ENCODE measurements at places on chromosomes 4 and X.

DNA sequence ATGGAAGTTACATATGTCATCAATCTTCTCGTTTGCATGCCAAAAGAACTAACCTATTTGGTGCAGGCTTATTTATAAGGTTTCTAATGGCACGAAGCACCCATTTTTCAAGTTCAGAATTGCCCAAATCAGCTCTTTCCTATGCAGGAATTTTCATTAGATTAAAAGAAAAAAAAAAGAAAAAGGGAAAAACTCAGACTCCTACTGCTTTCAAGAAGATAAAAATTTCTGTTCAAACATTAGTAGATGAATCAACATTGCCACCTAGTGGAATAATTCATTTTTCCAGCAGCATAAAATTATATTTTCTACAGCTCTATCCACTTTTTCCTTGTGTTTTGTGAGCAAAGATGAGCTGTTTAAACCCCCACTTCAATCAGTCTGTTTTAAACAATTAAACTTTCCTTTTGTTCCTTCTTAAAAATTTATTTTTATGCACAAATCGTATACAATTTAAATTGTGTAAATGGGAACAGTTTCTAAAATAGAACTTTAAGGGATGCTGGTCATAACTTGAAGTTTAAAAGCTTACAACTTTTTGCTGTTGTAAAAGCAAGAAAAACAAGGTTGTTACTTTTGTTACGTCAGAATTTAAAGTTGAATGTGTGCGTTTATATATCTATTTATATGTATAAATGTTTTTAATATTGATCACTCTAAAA is 309.9 kb downstream of the ARAP2 start:
- no peak for DNase-seq

DNA sequence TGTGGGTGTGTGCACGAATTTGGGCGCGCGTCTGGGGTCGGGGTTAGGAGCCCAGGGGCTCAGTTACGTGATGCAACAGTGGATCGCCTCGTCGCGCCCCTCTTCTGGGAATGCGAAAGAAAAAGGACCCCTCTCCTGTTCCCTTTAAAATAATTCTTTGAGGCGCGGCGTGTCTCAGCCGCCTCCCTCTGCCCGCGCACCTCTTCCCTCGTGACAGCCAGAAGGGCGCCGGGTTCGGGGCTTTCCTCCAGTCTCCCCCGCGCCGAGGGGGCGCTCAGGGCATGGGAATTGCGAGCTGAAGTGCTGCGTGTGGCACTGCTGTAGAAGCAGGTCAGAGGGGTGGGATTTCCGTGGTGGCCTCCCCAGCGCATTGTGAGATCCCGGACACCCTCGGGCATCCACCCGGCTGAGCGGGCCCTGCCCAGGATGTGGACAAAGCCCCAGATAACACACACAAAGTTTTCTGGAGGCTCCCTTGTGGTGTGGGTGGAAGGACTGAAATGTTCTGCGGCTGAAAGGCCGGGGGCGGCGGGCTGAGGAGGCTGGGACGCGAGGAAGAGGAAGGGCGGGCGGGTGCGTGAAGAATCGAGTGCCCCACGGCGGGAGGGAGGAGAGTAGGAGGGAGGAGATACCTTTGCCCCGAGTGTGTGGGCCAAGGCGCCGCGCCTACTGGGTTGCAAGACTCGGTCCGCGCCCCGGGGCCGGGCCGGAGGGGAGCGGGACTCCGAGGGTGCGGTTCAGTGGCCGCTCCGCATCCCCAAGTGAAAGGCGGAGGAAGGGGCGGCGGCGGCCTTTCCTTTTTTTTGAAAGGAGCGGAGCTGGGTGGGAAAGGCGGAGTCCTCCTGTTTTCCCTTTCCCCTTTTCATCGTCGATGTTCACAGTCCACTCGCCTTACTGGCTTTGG is 752 bp downstream of the SEPTIN11 start:
- peak; percentile 92 for DNase-seq

- no peak for DNase-seq
Measured at GRCh38 chrX:45758738-45759397, 558.2 kb upstream of the DIPK2B start.

- no peak for DNase-seq
Measured at GRCh38 chr4:173585876-173586572, 56.0 kb upstream of the HAND2 start.

GRCh38 chr4:48620093-48620492 is 130.0 kb downstream of the ZAR1 start:
- no peak for DNase-seq

- no peak for DNase-seq
Measured at GRCh38 chr4:78345237-78345636, 206.3 kb upstream of the ANXA3 start.

- DNase-seq = no peak
Measured at GRCh38 chrX:45056428-45057145, 144.1 kb downstream of the DIPK2B start.

GRCh38 chrX:130176942-130177341 is 5.2 kb downstream of the RAB33A start:
- DNase-seq = no peak

DNA sequence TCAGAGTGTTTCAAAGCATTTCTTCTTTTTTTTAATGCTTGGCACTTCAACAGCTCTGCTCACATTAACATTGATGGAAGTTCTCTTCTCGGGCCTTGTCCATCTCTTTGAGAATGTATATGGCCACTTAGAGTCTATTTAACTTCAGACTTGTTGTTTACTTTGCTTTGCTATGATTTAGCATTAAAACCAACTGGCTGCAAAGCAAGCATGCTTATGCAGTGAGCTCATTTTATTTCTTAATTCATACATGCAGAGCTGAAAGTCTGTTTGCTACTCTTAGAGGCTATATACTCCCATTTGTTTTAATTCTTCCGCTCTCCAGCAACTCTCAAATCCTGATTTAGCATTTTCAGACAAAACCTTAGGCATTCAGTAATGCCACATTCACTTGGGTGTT is 107.6 kb upstream of the PACRGL start:
- DNase-seq = no peak

- no peak for DNase-seq
Measured at GRCh38 chr4:173301518-173302201, 32.5 kb downstream of the HMGB2 start.

GRCh38 chrX:34631479-34632220 is 25.4 kb downstream of the TMEM47 start:
- no peak for DNase-seq

- no peak for DNase-seq
Measured at GRCh38 chr4:173171098-173171497, 2.5 kb downstream of the GALNT7 start.

DNA sequence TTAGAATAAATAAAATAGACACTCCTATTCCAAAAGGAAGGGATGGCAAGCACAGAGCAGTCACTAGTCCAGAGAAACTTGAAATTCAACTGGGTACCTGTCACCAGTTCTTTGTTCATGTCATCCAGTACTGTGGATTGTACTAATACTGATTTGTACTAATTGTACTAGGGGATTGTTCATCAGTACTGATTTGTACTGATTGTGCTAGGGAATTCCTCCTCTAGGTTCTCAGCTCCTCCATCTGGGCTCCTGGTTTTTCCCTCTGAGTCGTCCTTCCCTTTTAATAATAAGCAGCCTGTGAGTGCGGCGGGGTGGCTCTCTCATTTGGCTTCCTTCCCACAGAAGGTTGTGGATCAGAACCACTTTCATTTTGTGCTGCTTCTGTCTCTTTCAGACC is 31.0 kb upstream of the SOD3 start:
- DNase-seq = no peak

- DNase-seq = no peak
Measured at GRCh38 chrX:116238567-116239255, 68.2 kb downstream of the AGTR2 start.

DNA sequence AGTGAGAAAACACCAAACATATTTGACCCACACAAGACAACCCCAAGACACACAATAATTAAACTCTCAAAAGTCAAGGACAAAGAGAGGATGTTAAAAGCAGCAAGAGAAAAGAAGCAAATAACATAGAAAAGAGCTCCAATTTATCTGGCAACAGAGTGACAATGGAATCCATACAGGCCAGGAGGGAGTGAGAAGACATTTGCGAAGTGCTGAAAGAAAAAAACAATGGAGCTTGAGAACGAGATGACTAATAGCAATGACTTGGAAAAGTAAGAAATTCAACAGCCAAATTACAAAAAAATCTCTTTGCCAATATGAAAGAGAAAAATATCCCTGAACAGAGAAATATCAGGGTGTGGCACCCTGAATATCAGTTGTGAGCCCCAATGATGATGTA is 61.6 kb downstream of the MAD2L1 start:
- no peak for DNase-seq

DNA sequence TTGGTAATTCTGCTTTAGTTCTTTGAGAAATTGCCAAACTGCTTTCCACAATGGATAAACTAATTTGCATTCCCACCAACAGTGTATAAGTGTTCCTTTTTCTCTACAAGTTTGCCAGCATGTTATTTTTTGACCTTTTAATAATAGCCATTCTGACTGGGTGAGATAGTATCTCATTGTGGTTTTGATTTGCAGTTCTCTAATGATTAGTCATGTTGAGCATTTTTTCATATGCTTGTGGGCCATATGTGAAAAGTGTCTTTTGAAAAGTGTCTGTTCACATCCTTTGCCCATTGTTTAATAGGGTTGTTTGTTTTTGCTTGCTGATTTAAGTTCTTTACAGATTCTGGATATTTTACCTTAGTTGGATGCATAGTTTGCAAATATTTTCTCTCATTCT is 25.9 kb downstream of the ENPEP start:
- no peak for DNase-seq

- DNase-seq = no peak
Measured at GRCh38 chr4:54473077-54473545, 184.6 kb upstream of the KIT start.

GRCh38 chr4:88350786-88351185 is 27.9 kb upstream of the HERC6 start:
- DNase-seq = no peak
